Neural crest cell (in vitro differentiated cells): ENCODE measurements at places on chromosomes 2 and 18.

DNA sequence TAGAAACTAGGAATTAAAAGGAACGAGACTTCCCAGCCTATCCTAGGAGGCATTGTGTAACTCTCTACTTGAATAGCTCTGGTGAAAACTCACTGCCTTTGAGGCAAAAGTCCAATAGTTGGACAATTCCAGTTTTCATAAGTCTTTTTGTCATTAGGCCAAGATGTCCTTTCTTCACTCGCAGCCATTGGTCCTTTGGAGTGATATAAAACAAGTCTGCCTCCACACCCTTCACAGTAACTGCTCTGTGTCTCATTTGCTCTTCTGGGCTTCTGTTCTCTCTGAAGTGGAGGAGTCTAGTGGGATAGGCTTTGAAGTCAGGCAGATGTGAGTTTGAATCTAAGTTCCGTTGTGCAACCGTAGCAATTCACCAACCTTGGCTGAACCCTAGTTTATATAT is 28.2 kb downstream of the ANTXR1 start:
- no peak for DNase-seq

- DNase-seq = no peak
These were observed 23.2 kb downstream of the KCNIP3 start for GRCh38 chr2:95320344-95320712.

DNA sequence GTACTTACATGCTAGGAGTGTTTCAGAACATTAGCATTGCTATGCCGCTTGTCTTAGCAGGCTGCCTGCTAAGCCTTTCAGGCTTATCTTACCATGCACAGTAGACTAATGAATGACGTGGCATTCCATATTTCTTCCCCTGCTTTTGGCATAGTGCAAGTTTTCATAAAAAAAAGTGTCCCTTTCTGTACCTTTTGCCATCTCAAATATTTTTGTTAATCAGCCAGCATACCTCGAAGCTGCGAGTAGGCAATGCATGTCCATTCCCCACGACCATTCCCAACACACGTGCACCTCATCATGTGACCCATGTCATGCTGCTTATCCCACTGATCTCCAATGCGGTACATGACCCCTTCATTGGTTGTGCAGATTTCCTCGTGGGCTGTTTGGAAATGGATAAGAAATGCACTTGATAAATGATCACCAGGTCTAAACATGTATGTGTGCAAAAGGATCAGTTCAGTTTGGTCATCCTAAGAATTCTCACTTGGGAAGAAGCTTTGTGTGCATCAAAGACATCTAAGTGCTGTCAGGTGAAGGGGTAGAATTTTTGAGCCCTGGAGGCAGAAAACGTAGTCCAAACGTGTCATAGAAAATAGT is 13.9 kb downstream of the FN1 start:
- no peak for DNase-seq

DNA sequence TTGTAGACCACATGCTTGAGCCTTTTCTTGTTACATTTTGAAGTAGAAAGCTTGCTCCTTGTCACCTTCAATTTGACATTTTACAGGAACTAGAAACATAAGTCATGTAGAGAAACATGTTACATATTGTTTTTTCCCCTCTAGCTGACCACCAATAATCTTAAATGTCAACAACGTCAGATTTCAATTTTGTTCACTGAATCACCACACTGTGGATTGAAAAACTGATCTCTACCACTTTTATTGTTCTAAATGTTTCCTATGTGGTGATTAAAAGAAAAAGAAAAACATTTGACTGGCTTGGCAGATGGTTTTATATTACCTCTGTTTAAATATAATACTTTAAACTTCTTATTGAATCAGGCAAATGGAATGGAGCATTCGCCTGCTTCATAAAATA is 87.7 kb downstream of the DSEL start:
- DNase-seq = no peak

GRCh38 chr2:119929537-119929936 is 83.3 kb upstream of the EPB41L5 start:
- DNase-seq = no peak

DNA sequence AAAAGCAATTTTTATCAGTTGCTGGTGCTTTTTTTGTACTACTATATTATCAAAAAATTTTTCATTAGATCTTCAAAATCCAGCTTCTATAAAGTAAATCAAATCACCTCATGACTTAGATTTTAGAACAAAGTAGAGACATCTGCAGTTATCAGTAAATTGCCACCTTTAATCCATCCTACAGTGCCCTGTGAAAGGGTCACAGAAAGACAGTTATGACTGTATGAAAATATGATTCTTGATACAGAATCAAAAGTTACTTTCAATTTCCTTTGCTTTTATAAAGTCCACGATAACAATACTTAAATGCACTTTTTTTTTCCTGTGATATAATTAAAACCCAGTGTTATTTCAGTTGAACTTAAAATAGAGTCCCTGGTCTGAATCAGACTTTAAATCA is 61.4 kb downstream of the PRPF40A start:
- DNase-seq = no peak

DNA sequence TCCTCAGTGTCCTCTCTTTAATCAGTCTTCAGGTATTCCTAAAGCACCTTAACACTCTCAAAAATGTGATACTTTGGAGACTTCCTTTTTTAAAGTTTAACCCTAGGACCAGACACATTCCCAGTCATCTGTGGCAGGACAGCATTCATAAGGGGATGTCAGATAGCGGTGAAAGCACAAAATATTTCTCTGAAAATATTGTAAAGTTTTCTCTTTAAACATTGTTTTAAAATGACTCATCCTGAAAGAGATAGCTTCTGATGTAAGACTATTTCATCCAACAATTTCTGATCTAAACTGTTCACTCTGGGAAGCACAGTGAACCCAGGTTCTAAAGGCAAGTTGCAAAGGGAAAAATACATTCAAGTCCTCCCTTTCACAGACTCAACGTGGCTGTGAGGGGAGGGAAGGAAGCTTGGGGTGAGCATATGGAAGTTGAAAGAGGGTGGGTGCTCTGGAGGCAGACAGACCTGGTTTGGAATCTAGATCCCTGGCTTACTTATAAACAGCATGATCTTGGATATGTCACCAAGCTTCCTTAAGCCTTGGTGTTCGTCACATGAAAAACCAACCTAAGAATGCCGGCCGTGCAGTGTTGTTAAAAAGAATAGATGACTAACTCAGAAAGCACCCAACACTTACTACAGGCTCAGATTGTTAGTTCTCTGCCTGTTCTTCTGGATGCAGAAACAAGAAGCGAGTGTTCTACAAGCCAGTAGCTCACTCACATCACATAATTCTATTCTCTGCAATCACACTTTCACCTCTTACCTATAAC is 12.1 kb downstream of the GALNT14 start:
- no peak for DNase-seq

DNA sequence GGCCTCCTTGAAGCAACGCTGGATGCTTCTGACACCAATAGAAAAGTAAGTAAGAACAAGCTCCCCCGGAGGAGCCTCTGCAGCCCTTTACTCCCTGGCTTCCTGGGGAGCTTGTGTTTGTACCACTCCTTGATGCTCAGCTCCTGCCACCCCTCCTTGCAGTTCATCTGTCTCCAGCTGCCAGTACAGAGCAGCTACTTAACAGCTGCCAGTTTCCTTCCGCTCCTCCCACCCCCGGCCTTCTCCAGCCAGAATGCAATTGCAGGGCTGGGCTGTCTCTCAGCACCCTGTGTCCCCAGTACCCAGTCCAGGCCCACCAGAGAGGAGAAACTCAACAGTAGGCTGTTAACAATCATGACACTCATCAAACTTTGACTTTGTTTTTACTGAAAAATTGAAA is 109.4 kb downstream of the AOX1 start:
- no peak for DNase-seq

DNA sequence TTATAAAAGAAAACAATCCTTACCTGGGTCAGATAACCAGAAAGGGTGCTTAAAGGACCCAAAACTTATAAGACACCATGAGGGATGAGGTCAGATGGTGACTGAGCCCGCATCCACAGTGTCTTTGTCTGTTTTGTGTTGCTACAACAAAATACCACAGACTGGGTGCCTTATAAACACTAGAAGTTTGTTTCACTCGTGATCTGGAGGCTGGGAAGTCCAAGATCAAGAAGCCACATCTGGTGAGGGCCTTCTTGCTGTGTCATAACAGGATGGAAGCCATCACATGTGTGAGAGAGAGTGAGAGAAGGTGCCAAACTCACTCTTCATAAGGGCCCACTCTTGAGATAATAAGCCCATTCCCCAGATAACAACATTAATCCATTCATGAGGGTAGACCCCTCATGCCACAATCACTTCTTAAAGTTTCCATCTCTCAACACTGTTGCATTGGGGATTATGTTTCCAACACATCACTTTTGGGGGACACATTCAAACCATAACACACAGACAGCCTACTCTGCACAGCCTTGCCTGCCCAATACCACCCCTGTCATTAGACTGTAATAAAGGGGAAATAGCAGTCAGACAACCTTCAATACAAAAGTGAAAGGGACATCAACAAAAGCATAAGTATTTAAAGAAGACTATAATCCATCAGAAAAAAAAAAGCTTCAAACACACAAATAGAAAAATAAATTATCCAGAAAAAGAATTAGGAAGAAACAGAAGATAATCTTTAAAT is 249.8 kb downstream of the ANAPC1 start:
- DNase-seq = no peak

GRCh38 chr2:215274829-215275228 is 37.0 kb upstream of the ATIC start:
- DNase-seq = no peak

GRCh38 chr2:60634438-60634837 is 81.0 kb upstream of the BCL11A start:
- no peak for DNase-seq

GRCh38 chr18:49865401-49865800 is 52.1 kb upstream of the ACAA2 start:
- DNase-seq = no peak

GRCh38 chr2:25521126-25521525 is 152.3 kb downstream of the DTNB start:
- no peak for DNase-seq

DNA sequence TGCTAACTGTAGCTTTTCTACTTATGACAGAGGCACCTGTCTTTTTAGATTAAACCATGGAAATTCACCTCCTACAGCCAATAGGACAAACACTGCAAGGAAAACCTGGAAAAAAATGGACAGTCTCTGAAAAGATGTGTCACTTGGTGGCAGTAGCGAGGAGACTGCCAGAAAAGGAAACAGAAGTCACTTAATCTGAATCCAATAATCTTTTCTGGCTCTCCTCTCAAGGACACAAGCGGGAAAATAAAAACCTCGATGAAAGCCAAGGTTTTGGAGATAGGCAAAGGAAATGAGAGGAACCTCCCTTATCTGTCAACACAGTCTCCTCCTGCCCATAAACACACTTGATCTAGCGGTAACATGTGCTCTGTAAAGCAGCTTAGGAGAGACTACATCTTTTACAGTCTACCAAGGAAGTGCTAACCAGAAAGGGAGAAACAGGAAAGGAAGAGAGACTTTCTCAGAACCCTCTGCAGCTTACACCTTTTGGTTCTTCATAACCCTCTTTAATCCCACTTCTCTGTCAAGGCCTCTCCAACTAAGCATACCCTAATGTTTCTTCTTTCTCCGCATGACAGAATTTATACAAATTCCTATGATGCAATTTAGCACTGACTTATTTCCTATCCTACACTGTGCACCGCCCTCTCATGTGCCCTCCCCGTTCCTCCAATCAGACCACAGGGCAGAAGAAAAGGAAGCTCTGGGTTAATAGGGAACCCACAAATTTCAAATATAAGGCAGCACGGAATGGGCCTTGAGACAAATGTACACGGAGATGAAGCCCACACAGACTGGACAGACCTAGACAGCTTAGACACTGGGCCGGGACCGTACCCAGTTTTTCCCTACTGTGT is 52.8 kb downstream of the CLASP1 start:
- DNase-seq = no peak

DNA sequence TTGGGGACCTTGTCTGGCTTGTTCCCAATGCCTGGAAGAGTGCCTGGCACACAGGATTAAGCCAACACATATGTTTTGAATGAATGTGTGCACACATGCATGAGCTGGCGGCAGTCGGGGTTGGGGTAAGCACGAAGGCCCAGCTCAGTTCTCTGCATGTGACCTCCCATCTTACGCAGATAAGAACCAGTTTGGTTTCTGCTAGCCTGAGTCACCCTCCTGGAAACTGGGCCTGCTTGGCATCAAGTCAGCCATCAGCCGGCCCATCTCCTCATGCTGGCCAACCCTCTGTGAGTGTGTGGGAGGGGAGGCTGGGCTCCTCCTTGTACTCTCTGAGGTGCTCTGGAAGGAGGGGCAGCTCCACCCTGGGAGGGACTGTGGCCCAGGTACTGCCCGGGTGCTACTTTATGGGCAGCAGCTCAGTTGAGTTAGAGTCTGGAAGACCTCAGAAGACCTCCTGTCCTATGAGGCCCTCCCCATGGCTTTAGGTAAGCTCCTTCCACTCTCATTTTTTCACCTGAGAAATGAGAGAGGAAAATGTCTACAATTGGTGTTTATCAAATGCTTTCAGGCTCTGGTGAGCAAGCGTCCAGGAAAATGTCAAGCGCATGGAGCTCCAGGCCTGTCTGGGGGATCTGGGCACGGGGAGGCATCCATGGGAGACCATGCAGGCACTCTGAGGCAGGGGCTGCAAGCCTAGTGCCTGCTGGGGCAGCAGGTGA is 9.7 kb upstream of the IL1RN start:
- DNase-seq = no peak

DNA sequence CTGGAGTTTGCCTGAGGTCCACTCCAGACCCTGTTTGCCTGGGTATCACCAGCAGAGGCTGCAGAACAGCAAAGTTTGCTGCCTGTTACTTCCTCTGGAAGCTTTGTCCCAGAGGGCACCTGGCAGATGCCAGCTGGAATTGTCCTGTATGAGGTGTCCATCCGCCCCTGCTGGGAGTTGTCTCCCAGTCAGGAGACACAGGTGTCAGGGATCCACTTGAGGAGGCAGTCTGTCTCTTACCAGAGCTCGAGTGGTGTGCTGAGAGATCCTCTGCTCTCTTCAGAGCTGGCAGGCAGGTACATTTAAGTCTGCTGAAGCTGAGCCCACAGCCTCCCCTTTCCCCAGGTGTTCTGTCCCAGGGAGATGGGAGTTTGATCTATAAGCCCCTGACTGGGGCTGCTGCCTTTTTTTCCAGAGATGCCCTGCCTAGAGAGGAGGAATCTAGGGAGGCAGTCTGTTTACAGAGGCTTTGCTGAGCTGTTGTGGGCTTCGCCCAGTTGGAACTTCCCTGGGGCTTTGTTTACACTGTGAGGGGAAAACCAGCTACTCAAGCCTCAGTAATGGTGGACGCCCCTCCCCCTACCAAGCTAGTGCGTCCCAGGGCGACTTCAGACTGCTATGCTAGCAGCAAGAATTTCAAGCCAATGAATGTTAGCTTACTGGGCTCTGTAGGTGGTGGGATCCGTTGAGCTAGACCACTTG is 34.7 kb downstream of the TFPI start:
- DNase-seq = no peak

- no peak for DNase-seq
These were observed 701.6 kb upstream of the ZEB2 start for GRCh38 chr2:145221516-145221915.

- DNase-seq = no peak
These were observed 24.8 kb downstream of the DSG4 start for GRCh38 chr18:31401156-31402025.

- DNase-seq = no peak
These were observed 364.0 kb downstream of the LRATD1 start for GRCh38 chr2:14996351-14997014.

GRCh38 chr2:200425026-200425821 is 84.6 kb downstream of the KCTD18 start:
- no peak for DNase-seq
